ENCODE measurements at places on chromosomes 2 and 18. TPM values are rescaled to one million over a fixed set of nuclear protein-coding genes. Genes with fewer than 3 reads are reported as not detected.

The SF3B6 gene
- 55.4 TPM for total RNA-seq

The ATP6V1C2 gene
- 1.3 TPM for total RNA-seq

DNA sequence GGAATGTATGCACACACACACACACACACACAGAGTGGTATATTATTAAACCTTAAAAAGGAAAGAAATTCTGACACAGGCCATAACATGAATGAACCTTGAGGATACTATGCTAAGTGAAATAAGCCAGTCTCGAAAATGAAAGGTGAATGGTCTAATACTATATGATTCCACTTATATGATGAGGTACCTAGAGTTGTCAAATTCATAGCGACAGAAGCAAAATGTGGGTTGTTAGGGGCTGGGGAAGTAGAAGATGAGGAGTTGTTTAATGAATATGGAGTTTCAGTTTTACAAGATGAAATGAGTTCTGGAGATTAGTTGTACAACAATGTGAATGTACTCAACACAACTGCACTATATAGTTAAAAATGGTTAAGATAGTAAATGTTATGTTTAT is 118.1 kb downstream of the ABCA12 start:
- DNase-seq: no peak

DNA sequence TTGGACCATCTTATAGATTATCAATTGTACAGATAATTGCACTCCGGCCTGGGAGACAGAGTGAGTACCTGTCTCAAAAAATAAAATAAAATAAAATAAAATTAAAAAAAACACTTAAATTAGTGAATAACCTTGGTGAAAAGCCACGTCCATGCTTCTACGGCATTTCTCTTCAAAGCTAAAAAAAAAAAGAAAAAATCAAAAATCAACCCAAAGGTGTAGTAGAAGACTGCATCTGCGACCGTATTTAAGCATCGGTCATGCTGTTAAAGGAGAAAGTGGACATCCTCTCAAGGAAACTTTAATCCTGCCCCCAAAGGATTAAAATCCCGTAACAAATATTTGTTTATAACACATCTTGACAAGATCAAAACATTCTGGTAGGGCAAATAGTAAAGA is 350 bp upstream of the RNF138 start:
- no peak for DNase-seq

- no peak for DNase-seq
Measured at GRCh38 chr2:50851886-50852285, 180.0 kb downstream of the NRXN1 start.

Data from spleen (tissue), 13 donors.